GM04503 (cell line): ENCODE measurements at places on chromosomes 3 and 15.

DNA sequence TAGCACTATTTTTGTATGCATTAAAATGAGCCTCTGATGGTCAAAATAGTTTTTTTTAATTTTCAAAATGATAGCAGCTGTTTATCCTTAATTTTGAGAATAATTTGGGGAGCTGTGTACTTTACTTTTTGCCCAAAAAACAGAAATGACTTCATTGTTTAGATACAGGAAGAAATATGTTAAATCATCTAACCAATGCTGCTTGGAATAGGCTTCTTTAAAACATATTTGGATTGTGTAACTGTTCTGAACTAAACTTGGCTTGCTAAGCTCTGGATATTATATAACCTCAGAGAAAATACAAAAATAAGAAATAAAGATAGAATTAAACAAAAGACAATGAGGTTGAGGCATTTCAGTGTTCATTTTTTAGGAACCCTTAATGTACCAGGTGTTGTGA, 119.3 kb downstream of the SERPINI1 start:
- no peak for DNase-seq

DNA sequence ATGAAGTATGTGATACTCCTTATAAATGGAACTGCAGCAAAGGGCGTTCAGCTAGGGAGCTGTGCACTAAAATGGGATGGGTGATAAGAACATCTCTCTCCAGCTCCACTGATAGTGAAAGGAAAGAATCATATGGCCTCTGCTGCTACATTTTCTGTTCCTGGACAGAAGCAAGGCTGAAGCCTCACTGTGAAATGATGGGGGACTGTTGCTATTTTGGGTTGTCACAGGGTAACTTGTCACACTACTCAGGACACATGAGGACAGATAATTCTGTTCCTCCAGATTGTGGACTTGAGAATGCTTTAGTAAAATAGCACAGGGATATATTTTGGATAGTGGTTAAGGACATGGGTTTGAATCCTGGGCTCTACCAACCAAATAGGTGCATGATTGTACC, 423.6 kb downstream of the FHIT start:
- no peak for DNase-seq

DNA sequence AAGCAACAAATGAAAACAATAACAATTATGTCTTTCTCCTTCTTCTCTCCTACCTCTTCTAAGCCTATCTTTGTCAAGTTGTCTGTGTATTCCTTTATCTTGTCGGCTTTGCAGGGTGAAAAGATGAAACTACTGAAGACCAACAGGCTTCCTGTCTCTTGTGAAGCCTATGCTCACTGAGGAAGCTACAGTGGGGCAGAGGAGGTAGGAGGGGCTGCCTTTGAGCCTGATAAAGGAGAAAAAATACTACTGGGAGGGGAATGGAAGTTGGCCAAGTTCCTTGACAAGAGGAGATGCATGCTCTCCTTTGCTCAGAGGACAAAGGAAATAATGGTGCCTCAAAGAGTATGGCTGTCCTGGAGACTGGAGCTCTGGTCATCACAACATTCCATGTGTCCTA, 92.0 kb downstream of the IGSF11 start:
- DNase-seq: no peak

- no peak for DNase-seq
Measured at GRCh38 chr15:55969582-55969981, 23.8 kb downstream of the NEDD4 start.

DNA sequence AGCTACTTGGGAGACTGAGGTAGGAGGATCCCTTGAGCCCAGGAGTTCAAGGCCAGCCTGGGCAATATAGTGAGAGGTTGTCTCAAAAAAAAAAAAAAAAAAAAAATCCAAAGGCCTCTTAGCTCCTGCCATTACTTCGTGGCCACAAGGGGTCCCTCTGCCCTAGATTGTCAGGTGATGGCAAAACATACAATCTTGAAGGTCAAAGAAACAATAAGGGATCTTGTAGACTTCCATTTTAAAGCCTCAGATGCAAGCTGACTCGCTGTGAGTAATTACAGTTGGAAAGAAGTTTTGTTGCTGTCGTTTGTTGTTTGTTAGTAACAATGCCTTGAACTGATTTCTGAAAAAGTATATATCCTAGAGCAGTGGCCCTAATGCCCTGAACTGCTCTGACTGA, 55.9 kb upstream of the PLCL2 start:
- DNase-seq: no peak

- no peak for DNase-seq
Measured at GRCh38 chr15:66734961-66735908, 33.2 kb downstream of the SMAD6 start.

- peak; percentile 32 for DNase-seq
Measured at GRCh38 chr3:151838574-151839312, 24.8 kb downstream of the AADAC start.

GRCh38 chr15:38103564-38103963, 149.1 kb upstream of the SPRED1 start:
- no peak for DNase-seq

- no peak for DNase-seq
Measured at GRCh38 chr15:57144448-57144847, 226.0 kb downstream of the TCF12 start.

GRCh38 chr3:57060089-57060821, at the start of gene SPATA12:
Gene SPATA12, plus strand, starts transcription at chr3:57060664. Its CDS starts 13,031 bp downstream, at chr3:57073695.
- DNase-seq: peak; percentile 59

GRCh38 chr15:81962482-81962881, 83.3 kb downstream of the MEX3B start:
- no peak for DNase-seq

DNA sequence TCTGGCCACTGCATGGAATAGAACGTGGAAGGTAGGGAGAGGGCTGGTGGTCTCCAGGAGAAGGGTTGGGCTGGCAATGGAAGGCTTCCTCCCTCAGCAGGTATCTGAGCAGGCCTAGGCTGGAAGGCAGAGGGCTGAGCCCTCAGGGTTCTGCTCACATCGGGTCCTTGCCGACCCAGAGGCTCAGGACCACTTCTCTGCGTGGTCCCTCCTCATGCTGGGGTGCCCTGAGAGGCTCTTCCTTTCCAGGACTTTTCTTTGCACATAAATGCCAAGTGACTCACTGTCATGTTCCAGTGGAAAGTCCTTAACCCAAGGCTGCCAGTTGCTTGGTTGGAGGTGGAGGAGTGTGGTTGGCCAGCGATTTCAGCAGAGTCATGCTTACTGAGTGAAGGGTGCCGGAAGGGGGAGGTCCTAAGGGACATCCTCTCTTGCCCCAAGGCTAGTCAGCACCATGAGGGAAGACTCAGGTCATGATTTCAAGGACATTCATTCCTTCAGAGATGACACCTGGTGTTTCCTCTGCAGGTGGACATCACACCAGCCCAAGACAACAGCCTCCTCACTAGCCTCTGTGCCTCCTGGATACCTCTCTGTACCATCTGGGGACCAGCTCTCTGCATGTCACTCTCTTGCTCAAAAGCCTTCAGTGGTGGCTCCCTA, 8.2 kb downstream of the SLC6A6 start:
- peak; percentile 78 for DNase-seq

GRCh38 chr15:45454814-45455213, 67.7 kb downstream of the SLC30A4 start:
- peak; percentile 75 for DNase-seq

DNA sequence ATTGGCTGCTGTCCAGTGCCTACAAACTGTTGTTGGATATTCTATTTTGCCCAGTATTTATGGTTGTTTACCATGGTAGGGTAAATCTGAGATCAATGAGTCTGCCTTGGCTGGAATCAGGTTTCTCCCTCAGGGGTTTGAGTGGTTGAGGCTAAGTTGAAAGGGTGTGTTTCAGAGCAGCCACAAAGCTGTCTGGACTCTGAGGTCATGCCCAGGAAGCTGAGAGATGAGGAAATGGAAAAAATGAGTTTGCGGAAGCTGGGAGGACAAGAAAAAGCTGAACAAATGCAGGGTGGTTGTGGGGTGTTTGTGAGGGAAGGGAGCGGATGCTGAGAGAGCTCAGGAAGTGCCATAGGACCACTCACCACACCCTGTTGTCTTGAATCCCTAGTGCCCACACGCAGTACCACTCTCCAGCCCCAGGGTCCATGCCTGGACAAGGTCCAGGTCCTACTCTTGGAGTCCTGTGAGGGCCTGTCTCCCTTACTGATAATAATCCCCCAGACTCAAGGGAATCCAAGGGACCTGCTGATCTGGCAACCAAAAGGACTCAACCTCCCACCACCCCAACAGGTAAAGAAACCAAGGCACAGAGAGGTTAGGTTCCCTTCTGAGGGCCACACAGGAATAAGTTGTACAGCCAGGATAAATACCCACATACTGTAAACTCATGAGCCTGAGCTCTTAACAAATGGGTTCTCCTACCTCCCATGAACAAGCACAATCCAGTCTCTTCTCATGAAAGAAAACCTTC, 81.6 kb downstream of the PPCDC start:
- DNase-seq: peak; percentile 63

DNA sequence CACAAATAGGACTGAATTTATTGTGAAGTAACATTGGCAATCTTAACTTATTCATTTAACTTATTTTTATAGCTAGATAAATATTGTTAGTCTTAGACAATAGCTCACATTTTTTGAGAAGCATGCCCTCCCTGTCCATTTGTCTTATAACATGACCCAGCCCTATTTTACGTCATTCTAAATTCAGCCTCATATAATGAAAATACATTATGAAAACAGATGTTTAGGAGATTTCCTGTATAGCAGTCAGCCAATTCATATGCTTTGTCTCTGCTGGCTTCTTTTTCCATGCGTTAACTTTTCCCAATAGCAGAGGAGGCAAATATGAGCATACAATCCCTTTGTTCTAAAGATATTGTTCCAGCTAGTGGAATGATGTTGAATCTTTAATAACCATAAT, 29.3 kb downstream of the CD200 start:
- no peak for DNase-seq

- no peak for DNase-seq
Measured at GRCh38 chr3:122219242-122219872, 35.9 kb downstream of the CASR start.

- DNase-seq: no peak
Measured at GRCh38 chr3:196997311-196997710, 28.7 kb upstream of the PIGZ start.

GRCh38 chr15:51738553-51738952, 1.1 kb upstream of the LYSMD2 start:
- DNase-seq: no peak

GRCh38 chr15:81516012-81516411, 142.0 kb upstream of the TMC3 start:
- no peak for DNase-seq

DNA sequence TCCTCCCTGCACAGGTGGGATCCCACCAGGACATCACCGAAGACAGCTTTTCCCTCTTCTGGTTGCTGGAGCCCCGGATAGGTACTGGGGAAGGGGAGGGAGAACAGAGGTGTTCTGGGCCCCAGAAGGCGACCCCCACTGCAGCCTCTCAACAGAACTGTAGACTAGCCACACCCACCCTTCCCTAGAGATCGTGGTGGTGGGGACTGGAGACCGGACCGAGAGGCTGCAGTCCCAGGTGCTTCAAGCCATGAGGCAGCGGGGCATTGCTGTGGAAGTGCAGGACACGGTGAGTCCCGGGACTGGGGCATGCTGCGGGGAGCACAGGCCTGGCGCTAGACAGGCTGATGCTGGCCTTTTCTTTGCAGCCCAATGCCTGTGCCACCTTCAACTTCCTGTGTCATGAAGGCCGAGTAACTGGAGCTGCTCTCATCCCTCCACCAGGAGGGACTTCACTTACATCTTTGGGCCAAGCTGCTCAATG, 809 bp downstream of the NDUFAF3 start:
- DNase-seq: no peak

DNA sequence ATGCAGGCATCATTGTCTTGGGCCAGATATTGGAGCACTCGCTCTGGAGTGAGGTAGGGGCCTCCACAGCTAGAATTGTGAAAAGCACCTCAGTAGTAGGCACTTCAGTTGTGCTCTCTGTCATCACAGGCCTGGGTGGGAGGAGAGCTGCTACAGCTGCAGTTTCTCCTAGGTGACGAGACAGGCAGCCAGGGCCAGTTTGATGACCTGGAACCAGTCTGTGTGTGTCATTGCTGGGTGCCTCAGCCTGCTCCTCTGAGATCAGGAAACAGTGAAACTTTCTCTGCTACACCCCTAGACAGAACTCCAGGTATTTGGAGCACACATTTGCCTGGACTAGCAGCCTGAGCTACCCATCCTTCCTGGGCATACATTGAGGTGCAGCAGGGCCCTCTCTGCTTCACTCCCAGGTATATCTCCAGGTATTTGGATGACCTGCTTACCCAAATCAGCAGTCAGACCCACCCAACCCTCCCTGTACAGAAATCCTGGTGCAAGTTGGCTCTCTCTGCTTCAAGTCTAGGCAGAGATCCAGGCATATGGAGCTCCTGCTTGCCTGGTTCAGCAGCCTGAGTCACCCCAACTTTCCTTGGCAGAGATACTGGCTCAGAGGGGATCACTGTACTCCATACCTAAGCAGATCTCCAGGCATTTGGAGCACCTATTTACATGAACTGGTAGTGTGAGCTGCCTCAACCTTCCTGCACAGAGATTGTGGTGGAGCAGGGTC, 54.3 kb upstream of the SGO1 start:
- no peak for DNase-seq

- DNase-seq: no peak
Measured at GRCh38 chr15:76555247-76555646, 218.7 kb downstream of the ISL2 start.

- DNase-seq: no peak
Measured at GRCh38 chr3:98812851-98813374, 49.8 kb downstream of the ST3GAL6 start.

- DNase-seq: no peak
Measured at GRCh38 chr3:137294139-137294538, 336.4 kb downstream of the IL20RB start.

DNA sequence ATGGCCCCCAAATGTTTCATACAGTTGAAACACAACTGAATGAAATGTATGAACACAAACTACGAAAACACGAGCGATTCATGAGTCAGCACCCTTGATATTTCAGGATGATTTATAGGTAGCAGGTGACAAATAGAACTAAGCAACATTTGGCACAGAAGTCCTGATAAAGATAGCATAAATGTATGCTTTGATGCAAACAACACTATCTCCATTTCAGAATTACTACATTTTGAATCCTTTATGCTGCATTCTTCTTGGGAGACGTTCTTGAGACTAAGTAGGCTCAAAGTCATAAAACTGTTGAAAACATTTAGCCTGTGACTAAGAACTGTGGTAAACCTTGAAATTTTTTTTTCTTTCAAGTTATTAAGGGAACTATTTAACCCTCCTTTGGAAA, 200.3 kb upstream of the ICE2 start:
- DNase-seq: peak; percentile 45

DNA sequence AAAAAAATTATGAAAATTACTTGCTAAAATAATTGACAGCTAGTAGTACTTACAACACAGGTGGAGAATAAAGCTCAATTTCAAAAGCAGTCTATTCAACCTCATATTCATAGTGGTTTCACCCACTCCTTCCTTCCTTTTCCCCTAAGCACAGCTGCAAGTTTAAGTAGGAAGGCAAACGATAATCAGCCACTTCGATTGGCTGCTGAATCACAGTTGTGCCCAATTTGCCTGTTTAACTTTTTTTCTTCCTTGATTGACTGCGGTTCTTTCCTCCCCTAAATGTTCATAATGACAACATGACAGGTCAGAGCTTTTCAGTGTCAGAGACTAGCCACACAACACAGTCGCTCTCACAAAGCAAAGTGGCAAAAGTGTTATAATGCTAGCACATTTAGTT, 468.0 kb upstream of the GBE1 start:
- DNase-seq: no peak
